ENCODE measurements at places on chromosomes 7 and 10. TPM values are rescaled to one million over a fixed set of nuclear protein-coding genes. Genes with fewer than 3 reads are reported as not detected.

JAKMIP3 gene
- not detected for total RNA-seq

FBXL15 gene
- 16.5 TPM for total RNA-seq

TAS2R3 gene
- total RNA-seq = 6.6 TPM

OPN4 gene
- total RNA-seq = not detected

FAM237B gene
- total RNA-seq = not detected

- no peak overlapping the region for H3K4me3 ChIP-seq
- H3K36me3 ChIP-seq = no peaks in the 10 kb centered on the region
- no peak for DNase-seq
- H3K27me3 ChIP-seq = no peaks in the 10 kb centered on the region
These were observed 122.8 kb downstream of the C10orf105 start for GRCh38 chr10:71596759-71597158.

DNA sequence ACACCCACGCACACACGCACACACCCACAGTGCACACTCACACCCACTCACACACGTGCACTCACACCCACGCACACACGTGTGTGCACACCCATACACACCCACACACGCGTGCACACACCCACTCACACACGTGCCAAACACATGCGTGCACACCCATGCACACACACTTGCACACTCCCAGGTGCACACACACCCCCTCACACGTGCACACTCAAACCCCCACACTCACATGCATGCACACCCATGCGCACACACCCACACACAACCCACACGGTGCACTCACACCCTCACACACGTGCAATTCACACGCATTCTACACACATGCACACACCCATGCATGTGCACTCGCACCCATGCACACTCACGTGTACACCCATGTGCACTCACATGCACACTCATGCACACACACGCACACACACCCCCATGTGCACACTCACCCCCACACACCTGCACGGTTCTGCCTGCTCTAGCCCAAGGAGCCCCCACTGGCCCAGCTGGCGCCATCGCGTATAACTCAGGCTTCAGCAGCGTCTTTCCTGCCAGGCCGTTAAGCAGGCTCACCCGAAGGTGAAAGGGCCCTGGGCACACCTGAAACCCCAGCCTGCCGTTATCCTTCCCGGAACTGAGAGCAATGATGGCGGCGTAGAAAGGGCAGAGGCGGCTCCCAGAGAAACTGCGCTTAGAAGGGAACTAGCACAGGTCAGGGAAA is 63.9 kb upstream of the PDGFA start:
- H3K4me3 ChIP-seq = no peak overlapping the region
- no peaks in the 10 kb centered on the region for H3K36me3 ChIP-seq
- H3K27ac ChIP-seq = no peak overlapping the region
- no peak for DNase-seq
- H3K27me3 ChIP-seq = no peaks in the 10 kb centered on the region

- H3K27ac ChIP-seq = no peak overlapping the region
- no peaks in the 10 kb centered on the region for H3K4me1 ChIP-seq
- no peak for DNase-seq
- H3K27me3 ChIP-seq = no peaks in the 10 kb centered on the region
These were observed 353.9 kb upstream of the MEOX2 start for GRCh38 chr7:16040346-16040745.

DNA sequence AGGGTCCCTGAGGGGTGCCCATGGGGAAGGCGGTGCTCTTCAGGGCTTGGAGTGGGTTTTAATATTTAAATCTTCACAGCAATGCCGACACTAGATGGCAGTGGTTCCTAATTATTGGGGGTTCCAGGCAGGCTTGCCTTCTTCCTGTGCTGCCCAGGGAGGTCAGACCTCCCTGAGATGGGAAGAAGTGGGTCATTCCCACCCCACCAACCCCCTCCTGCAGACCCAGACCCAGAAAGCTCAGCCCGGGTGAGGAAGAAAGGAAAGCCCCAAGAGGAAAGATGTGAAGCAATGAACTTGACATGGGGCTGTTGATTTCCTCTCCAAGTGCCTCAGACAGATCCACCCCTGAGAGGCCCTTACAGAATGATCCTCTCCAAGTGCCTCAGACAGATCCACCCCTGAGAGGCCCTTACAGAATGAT is 85.1 kb upstream of the LANCL2 start:
- no peak overlapping the region for H3K27ac ChIP-seq
- H3K4me1 ChIP-seq = no peaks in the 10 kb centered on the region
- no peaks in the 10 kb centered on the region for H3K27me3 ChIP-seq
- peak; percentile 67 for DNase-seq
- H3K4me3 ChIP-seq = no peak overlapping the region

- no peaks in the 10 kb centered on the region for H3K27me3 ChIP-seq
- H3K4me1 ChIP-seq = no peaks in the 10 kb centered on the region
- no peak overlapping the region for H3K4me3 ChIP-seq
- no peaks in the 10 kb centered on the region for H3K36me3 ChIP-seq
These were observed 17.6 kb upstream of the LAMB1 start for GRCh38 chr7:108020585-108020984.

- no peaks in the 10 kb centered on the region for H3K27me3 ChIP-seq
- no peak overlapping the region for H3K27ac ChIP-seq
- H3K4me3 ChIP-seq = no peak overlapping the region
These were observed 172.1 kb downstream of the CYP26A1 start for GRCh38 chr10:93245779-93246178.

DNA sequence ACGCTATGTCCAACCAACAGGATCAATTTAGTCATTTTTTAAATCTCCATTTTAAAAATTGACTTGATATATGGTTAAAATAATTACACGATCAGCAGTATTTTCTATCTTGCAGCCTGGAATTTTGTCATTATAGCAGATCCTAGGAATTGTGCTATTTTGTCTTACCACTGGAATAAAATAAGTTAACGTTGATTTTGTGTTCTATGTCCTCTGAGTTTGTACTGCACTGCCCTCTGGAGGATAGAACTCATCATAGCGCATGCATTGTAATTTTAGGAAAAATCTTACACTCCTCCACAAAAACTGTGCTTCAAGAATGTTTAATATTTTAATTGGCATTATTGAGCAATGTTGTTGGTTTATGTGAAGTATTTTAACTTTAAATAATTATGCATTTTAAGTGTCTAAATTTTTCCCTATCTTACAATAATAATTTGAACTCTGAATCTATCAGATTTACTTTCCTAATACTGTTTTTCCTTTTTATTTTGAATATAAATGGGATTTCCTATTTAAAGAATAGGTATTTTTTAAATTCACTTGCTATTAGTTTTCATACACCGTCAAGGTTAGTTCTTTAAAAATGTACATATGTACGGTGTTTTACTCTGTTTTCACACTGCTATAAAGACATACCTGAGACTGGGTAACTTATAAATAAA is 220.1 kb downstream of the PPP1R3A start:
- no peaks in the 10 kb centered on the region for H3K36me3 ChIP-seq
- no peak for DNase-seq
- no peaks in the 10 kb centered on the region for H3K27me3 ChIP-seq
- no peaks in the 10 kb centered on the region for H3K4me1 ChIP-seq
- no peak overlapping the region for H3K27ac ChIP-seq
- no peak overlapping the region for H3K4me3 ChIP-seq

GRCh38 chr7:44808914-44809393 is 12.5 kb downstream of the PPIA start:
- no peak overlapping the region for H3K27ac ChIP-seq
- DNase-seq = no peak
- peaks cover 13% of the 10 kb centered on the region for H3K36me3 ChIP-seq
- no peak overlapping the region for H3K4me3 ChIP-seq
- H3K27me3 ChIP-seq = no peaks in the 10 kb centered on the region
- H3K4me1 ChIP-seq = no peaks in the 10 kb centered on the region

- no peaks in the 10 kb centered on the region for H3K27me3 ChIP-seq
- no peaks in the 10 kb centered on the region for H3K4me1 ChIP-seq
- DNase-seq = no peak
- no peaks in the 10 kb centered on the region for H3K36me3 ChIP-seq
- no peak overlapping the region for H3K27ac ChIP-seq
These were observed 97.3 kb upstream of the SP4 start for GRCh38 chr7:21330462-21331178.

GRCh38 chr10:58013406-58013805 is 254.3 kb downstream of the IPMK start:
- H3K4me3 ChIP-seq = no peak overlapping the region
- H3K36me3 ChIP-seq = no peaks in the 10 kb centered on the region
- no peak overlapping the region for H3K27ac ChIP-seq
- no peak for DNase-seq

GRCh38 chr10:32004161-32004591 is 52.0 kb downstream of the KIF5B start:
- no peak overlapping the region for H3K4me3 ChIP-seq
- DNase-seq = no peak
- no peaks in the 10 kb centered on the region for H3K4me1 ChIP-seq
- H3K27ac ChIP-seq = peak overlapping the region; percentile 32
- no peaks in the 10 kb centered on the region for H3K27me3 ChIP-seq

DNA sequence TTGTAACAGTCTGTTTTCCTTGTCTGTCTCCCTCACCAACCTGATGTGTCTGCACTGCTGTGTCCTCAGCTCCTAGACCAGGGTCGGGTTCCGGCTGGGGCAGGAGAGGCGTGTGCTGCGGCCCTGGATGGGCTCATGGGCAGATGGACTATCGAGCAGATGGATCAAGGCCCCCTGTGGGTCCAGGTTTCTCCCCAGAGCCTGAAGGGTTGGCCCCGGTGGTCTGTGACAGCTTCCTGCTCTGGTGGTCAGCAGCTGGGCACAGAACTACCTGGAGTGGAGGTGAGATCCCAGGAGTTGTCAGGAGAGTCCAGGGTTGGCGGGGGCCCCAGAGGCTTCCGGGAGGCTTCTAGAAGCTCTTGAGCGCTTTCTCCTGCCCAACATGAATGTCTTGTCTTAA is 75.1 kb downstream of the GRK5 start:
- no peaks in the 10 kb centered on the region for H3K27me3 ChIP-seq
- H3K4me3 ChIP-seq = peak overlapping the region; percentile 7
- no peaks in the 10 kb centered on the region for H3K36me3 ChIP-seq
- DNase-seq = no peak
- H3K27ac ChIP-seq = peak overlapping the region; percentile 39

DNA sequence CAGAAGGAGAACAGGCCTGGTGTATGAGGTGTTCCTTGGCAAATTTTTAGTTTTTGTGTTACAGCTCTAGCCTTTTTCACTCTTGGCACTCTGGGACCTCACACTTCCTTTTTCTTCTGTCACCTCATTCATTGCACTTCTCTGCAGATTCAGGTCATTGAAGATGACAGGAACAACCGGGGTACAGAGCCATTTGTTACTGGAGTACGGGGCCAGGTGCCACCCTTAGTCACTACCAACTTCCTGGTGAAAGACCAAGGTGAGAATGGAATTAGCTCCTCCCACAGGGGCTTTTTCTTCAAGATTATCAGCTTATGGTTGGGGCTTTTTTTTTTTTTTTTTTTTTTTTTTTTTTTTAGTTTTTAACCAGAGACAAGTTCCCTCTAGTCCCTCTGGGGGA is 18.5 kb upstream of the CHCHD1 start:
- DNase-seq = no peak
- no peaks in the 10 kb centered on the region for H3K4me1 ChIP-seq
- no peak overlapping the region for H3K4me3 ChIP-seq
- H3K36me3 ChIP-seq = peaks cover 94% of the 10 kb centered on the region
- no peaks in the 10 kb centered on the region for H3K27me3 ChIP-seq
- H3K27ac ChIP-seq = no peak overlapping the region

GRCh38 chr10:129809841-129810240 is 154.2 kb downstream of the EBF3 start:
- no peak overlapping the region for H3K4me3 ChIP-seq
- no peaks in the 10 kb centered on the region for H3K4me1 ChIP-seq
- DNase-seq = no peak

- no peaks in the 10 kb centered on the region for H3K36me3 ChIP-seq
- H3K4me3 ChIP-seq = peak overlapping the region; percentile 70
- H3K4me1 ChIP-seq = no peaks in the 10 kb centered on the region
- no peaks in the 10 kb centered on the region for H3K27me3 ChIP-seq
- peak; percentile 77 for DNase-seq
These were observed 72.8 kb upstream of the ZNF722 start for GRCh38 chr7:63925626-63926460.

GRCh38 chr10:20596065-20596755 is 300.9 kb downstream of the NEBL start:
- no peaks in the 10 kb centered on the region for H3K36me3 ChIP-seq
- H3K4me3 ChIP-seq = no peak overlapping the region
- H3K27me3 ChIP-seq = no peaks in the 10 kb centered on the region
- peak overlapping the region; percentile 11 for H3K27ac ChIP-seq
- no peak for DNase-seq

GRCh38 chr7:84102213-84102612 is 92.4 kb downstream of the SEMA3A start:
- no peaks in the 10 kb centered on the region for H3K36me3 ChIP-seq
- no peak overlapping the region for H3K27ac ChIP-seq
- DNase-seq = no peak
- H3K4me1 ChIP-seq = no peaks in the 10 kb centered on the region
- H3K27me3 ChIP-seq = no peaks in the 10 kb centered on the region

- H3K4me3 ChIP-seq = no peak overlapping the region
- DNase-seq = no peak
- no peaks in the 10 kb centered on the region for H3K36me3 ChIP-seq
- no peaks in the 10 kb centered on the region for H3K27me3 ChIP-seq
- H3K27ac ChIP-seq = no peak overlapping the region
These were observed 151.3 kb upstream of the KMT2E start for GRCh38 chr7:104862719-104863118.

GRCh38 chr10:22945934-22946673 is 18.3 kb downstream of the ARMC3 start:
- H3K4me1 ChIP-seq = no peaks in the 10 kb centered on the region
- no peak overlapping the region for H3K27ac ChIP-seq
- H3K27me3 ChIP-seq = no peaks in the 10 kb centered on the region
- H3K36me3 ChIP-seq = no peaks in the 10 kb centered on the region

DNA sequence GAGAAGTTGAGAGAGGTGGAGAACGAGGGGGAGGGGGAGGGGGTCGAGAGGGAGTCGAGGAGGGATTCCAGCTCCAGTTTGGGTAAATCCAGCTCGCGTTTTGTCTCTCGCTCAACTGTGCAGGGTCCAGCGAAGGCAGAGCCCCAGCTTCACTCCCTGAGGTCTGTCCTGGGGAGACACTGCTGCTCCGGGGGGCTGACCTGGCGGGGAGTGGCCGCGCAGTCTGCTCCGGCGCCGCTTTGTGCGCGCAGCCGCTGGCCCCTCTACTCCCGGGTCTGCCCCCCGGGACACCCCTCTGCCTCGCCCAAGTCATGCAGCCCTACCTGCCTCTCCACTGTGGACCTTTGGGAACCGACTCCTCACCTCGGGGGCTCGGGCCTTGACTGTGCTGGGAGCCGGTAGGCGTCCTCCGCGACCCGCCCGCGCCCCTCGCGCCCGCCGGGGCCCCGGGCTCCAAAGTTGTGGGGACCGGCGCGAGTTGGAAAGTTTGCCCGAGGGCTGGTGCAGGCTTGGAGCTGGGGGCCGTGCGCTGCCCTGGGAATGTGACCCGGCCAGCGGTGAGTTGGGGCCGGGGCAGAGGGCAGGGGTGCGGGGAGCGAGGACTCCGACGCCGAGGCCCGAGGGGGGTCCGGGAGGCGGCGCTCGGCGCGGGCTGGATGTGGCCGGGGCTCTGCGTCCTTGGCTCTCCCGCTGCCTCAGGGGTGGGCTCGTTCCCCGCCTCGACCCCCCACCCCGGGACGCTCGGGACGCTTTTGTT is at the start of gene TET1:
Gene TET1, plus strand, starts transcription at position 152 of the 757 bp plus-strand sequence. CDS start 12,002 bp downstream, outside the sequence.
- no peak within 1 kb of the TSS for H3K27ac ChIP-seq
- H3K4me1 ChIP-seq = peaks cover 5% of the 10 kb centered on the region
- no peak for DNase-seq
- peak within 1 kb of the TSS; percentile 59 for H3K4me3 ChIP-seq
- H3K36me3 ChIP-seq = no peaks in the 10 kb centered on the region
- no peaks in the 10 kb centered on the region for H3K27me3 ChIP-seq

- no peaks in the 10 kb centered on the region for H3K27me3 ChIP-seq
- DNase-seq = no peak
- peaks cover 32% of the 10 kb centered on the region for H3K4me1 ChIP-seq
- no peak overlapping the region for H3K4me3 ChIP-seq
- peak overlapping the region; percentile 46 for H3K27ac ChIP-seq
These were observed 34.3 kb downstream of the ABLIM1 start for GRCh38 chr10:114623661-114624294.

- H3K27me3 ChIP-seq = no peaks in the 10 kb centered on the region
- H3K4me3 ChIP-seq = no peak overlapping the region
- no peaks in the 10 kb centered on the region for H3K4me1 ChIP-seq
These were observed 455.6 kb upstream of the COBL start for GRCh38 chr7:51772190-51772589.

All from ascending aorta (tissue), 2 donors.